ENCODE measurements at places on chromosomes 3 and 15.

DNA sequence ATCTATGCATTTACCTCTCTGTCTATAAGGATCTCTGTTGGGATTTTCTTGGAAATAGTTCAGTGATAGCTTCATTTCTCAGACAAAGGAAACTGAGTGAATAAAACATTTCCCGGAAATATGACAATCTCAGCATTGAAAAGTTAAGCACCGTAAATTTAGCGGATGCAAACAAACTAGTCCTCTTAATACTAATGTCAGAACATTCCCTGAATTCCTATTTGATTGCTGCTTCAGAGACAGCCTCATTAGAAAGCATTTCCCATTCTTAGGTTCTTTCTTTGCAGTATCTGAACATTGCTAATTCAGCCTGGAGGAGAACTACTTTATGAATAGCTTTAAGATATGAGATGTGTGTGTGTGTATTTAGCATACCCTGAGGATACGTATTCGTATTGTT, 101.3 kb downstream of the NR2F2 start:
- no peak for DNase-seq

GRCh38 chr3:5006755-5007202, 27.5 kb downstream of the BHLHE40 start:
- no peak for DNase-seq

DNA sequence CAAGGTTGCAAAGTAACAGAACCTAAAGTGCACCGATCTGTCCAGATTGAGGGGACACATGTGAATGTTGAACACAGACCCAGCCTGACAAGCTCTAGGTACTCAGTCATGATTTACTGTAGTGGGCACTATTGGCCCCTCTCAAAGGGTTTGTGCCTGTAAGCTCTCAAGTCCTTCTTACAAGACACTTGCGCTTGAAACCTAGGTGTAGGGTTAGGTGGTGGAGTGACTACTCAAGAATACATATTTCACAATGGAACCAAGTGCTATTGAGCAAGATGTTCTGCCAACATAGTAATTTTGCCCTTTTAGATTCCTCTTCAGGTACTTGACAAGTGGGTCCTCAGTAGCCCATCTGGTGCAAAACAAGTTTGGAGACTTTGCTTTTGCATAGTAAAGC, 169.9 kb downstream of the AKAP13 start:
- DNase-seq: no peak

GRCh38 chr3:194224471-194225417, 88.8 kb downstream of the HES1 start:
- DNase-seq: no peak

DNA sequence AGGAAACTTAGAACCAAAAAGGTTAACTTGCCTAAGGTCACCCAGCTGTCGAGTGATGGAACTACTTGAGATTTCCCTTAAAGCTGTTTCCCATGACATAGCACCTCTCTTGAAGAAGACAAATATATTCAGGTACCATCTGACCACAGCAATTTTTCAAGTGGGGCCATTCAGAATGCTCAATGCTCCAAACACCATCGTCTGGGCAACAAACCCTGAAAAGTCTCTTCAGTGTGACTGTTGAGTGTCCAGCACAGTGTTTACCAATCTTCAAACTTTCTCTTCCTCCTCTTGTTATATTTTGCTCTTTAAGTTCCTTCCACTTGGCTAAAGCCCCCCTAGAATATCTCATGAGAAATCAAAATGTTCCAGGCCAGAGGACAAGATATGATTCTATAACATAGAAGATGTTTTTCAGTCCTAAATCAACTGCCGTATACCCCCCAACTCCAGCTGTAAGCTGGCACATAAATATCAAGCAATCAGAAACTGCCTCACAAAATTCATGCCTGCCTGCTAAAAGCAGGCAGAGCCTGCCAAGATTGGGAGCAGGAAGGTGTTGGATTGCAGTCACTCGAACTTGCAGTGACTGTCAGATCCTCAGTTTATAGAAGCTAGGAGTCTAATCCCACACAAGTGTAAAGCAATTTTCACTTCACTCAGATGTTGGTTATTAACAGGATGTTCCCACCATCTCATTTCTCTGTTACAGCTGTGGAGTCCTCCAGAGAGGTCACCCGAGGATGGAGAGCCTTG, 230.5 kb upstream of the MRPL3 start:
- no peak for DNase-seq
